Endodermal cell (in vitro differentiated cells): ENCODE measurements at places on chromosomes 6 and 20. TPM values are rescaled to one million over a fixed set of nuclear protein-coding genes. Genes with fewer than 3 reads are reported as not detected.

GRCh38 chr6:7750197-7750596 lies 24.3 kb downstream of the BMP6 start:
- no peak for DNase-seq

DNA sequence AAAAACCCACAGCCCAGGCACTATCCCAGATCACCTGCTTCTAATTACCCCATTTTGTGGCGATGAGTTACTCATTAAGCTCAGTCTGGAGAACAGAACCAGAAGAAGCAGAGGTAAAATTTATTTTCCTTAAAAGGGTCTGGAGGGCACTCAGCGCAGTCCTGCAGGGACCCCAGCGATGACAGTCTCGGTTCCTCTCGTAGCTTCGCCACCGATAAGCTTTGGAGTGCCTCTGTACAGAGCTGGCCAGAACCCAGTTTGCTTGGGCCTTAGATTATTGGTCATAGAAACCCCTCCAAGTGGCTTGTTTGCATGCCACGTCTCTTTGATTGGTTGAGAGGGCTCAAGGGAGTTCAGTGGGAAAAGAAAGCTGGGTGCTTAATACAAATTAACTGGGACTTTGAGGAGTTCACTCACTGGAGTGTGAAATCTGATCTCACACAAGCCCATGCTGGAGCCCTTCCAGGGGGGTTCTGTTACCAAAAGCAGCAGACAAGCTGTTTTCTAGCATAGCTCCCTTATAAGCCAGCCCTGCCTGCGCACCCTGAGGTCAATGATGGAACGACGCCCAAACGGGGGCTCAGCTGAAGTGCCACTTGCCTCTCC lies 158.5 kb upstream of the ARID1B start:
- DNase-seq: peak; percentile 79

- no peak for DNase-seq
Measured at GRCh38 chr6:3696525-3697088, 54.9 kb downstream of the PXDC1 start.

DNA sequence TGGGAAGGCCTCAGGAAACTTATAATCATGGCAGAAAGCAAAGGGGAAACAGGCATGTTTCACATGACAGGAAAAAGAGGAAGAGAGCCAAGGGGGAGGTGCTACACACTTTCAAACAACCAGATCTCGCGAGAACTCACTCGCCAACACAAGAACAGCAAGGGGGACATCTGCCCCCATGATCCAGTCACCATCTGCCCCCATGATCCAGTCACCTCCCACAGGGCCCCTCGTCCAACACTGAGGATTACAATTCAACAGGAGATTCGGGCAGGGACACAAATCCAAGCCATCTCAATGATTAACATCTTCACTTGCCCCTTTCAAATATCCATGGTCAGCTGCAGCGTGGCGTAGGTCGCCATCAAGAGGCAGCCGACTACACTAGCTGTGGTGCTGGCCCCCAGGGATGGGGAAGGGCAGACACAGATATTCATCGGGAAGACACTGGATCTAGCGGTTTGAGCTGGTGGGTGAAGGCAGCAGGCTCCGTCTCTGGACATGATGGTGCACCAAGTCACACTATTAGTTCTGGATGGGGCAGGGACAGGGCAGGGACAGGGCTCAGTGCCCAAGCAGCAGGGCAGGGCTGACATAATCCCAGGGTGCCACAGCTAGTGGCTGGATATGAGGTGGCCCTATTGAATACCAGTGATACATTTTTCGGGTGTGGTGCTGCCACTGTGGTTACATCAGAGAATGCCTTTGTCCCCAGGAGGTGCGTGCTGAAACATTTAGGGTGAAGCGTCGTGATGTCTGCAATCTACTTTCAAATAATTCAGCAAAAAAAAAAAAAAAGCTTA lies 31.6 kb downstream of the TUBB2B start:
- DNase-seq: peak; percentile 88

The SLC13A3 gene
- total RNA-seq: 7.7 to 9.0 TPM (median 8.9 TPM) in 3 replicates

The PRL gene
- total RNA-seq: not detected in 3 replicates

The FRK gene
- total RNA-seq: 1.3 and 1.4 TPM in 2 replicates
